SK-N-SH (cell line): ENCODE measurements at places on chromosomes 13 and 19. TPM values are rescaled to one million over a fixed set of nuclear protein-coding genes. Genes with fewer than 3 reads are reported as not detected.
A peak's percentile ranks its signal among the peaks of the same experiment; 100 is the strongest.

C19orf81 gene
- 3.4 and 5.7 TPM in 2 replicates for polyA plus RNA-seq

GRCh38 chr13:94182185-94182761 is 297.2 kb downstream of the DCT start:
- no peaks in the 10 kb centered on the region for H3K27me3 ChIP-seq
- no peak for DNase-seq
- no peak overlapping the region for H3K27ac ChIP-seq
- no peaks in the 10 kb centered on the region for H3K36me3 ChIP-seq
- H3K4me3 ChIP-seq: no peak overlapping the region

DNA sequence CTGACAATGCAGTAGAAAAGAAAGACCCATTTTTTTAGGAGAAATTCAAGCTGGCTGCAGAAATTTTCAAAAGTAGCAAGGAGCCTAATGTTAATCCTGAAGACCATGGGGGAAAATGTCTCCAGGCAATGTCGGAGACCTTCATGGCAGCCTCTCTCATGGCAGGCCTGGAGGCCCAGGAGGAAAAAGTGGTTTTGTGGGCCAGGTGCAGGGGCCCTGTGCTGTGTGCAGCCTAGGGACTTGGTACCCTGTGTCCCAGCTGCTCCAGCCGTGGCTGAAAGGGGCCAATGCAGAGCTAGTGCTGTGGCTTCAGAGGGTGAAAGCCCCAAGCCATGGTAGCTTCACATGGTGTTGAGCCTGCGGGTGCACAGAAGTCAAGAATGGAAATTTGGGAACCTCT is 4.1 kb downstream of the ALG11 start:
- no peak overlapping the region for H3K27ac ChIP-seq
- DNase-seq: no peak
- no peaks in the 10 kb centered on the region for H3K27me3 ChIP-seq
- H3K4me1 ChIP-seq: peaks cover 9% of the 10 kb centered on the region; the same call in 1 of the 2 replicates
- H3K4me3 ChIP-seq: no peak overlapping the region

SYCN gene
- not detected in 2 replicates for polyA plus RNA-seq

DNA sequence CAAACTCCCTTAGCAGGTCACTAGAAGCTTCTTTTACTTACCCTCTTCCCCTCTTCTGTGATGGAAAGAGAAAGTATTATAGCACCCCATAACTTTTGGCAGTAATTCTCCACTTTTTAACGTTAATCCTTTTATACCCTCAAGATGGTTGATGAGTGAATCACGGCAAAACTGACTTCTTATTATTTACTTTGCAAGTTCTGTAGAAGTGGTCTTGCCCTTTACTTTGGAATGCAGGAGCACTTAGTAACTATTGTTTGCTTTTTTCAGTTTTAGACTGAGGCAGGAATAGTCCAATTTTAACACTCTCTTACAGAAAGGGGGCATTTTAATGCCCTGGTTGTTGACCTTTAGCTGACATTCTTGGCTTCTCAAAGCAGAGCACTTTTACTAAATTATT is 260.1 kb downstream of the LMO7 start:
- H3K27ac ChIP-seq: no peak overlapping the region
- no peak for DNase-seq
- no peaks in the 10 kb centered on the region for H3K36me3 ChIP-seq
- H3K4me3 ChIP-seq: no peak overlapping the region

DNA sequence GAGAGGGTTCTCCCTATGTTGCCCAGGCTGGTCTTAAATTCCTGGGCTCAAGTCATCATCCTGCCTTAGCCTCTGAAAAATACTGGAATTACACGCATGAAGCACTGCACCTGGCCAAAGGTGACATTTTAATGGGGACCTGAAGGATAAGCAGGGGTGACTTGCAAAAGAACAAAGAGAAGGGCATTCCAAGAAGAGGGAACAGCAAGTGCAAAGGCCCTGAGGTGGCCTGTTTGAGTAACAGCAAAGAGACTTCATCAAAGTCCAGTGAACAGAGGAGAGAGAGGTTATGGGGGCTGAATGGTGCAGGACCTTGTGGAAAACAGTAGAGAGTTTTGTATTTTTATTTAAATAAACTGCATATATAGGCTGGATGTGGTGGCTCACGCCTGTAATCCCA is 4.1 kb downstream of the CA11 start:
- H3K4me3 ChIP-seq: no peak overlapping the region
- H3K4me1 ChIP-seq: peaks cover 13% of the 10 kb centered on the region; the same call in 1 of the 2 replicates
- no peaks in the 10 kb centered on the region for H3K27me3 ChIP-seq
- H3K36me3 ChIP-seq: no peaks in the 10 kb centered on the region

NBEA gene
- 12.3 and 17.1 TPM in 2 replicates for polyA plus RNA-seq

IL12RB1 gene
- polyA plus RNA-seq: 0.02 TPM in 1 of 2 replicates, not detected in the other

MEIOSIN gene
- 0.03 and 0.06 TPM in 2 replicates for polyA plus RNA-seq

GRCh38 chr13:41651413-41652058 is 194.2 kb downstream of the RGCC start:
- no peak overlapping the region for H3K27ac ChIP-seq
- H3K27me3 ChIP-seq: no peaks in the 10 kb centered on the region
- H3K4me3 ChIP-seq: no peak overlapping the region
- peaks cover 14% of the 10 kb centered on the region for H3K4me1 ChIP-seq

DNA sequence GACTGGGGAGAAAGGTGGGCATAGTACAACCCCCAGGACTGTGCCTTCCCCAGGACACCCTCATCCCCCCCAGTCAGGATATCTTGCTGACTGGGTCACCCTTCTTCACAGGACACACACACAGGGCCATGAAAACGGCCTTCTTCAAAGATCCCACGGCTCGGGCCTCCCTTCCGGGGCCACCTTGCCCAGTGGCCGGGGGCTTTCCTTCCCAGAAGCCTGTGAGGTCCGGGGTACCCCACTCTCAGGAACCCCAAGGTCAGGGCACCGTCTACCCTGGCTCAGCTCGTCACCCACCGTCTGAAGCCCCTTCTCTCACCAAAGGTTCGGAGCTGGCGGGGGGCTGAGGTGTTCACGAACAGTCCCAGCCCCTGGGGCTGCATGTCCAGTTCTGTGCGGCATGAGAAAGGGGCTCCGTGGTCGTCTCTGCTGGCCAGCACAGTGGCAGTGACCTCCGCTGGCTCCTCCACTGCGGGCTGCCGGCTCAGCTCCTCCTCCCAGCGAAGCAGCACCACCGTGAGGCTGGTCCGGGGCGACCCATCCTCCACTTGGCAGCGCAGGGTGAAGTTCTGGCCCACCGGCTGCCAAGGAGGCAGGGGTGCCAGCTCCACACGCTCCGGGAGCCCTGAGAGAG is 2.1 kb upstream of the RAVER1 start:
- peaks cover 22% of the 10 kb centered on the region; the same call in 1 of the 2 replicates for H3K4me1 ChIP-seq
- H3K36me3 ChIP-seq: peaks cover under 1% of the 10 kb centered on the region
- peak overlapping the region; percentile 95 for H3K4me3 ChIP-seq
- peak overlapping the region; percentile 50; the same call in 1 of the 2 replicates for H3K27ac ChIP-seq

NUMBL gene
- 38.8 and 54.6 TPM in 2 replicates for polyA plus RNA-seq

GRCh38 chr19:38512277-38512676 is 78.8 kb downstream of the RYR1 start:
- H3K36me3 ChIP-seq: no peaks in the 10 kb centered on the region
- no peak overlapping the region for H3K27ac ChIP-seq
- no peak for DNase-seq
- H3K4me3 ChIP-seq: no peak overlapping the region
- no peaks in the 10 kb centered on the region for H3K4me1 ChIP-seq

SYMPK gene
- polyA plus RNA-seq: 76.3 and 92.7 TPM in 2 replicates

GRCh38 chr19:35039881-35040825 is 1.4 kb upstream of the HPN start:
- no peaks in the 10 kb centered on the region for H3K27me3 ChIP-seq
- no peaks in the 10 kb centered on the region for H3K4me1 ChIP-seq

PDE4C gene
- 0.36 and 1.0 TPM in 2 replicates for polyA plus RNA-seq

GRCh38 chr19:5262721-5263120 is 77.9 kb downstream of the PTPRS start:
- DNase-seq: no peak
- H3K4me3 ChIP-seq: no peak overlapping the region
- H3K4me1 ChIP-seq: no peaks in the 10 kb centered on the region
- H3K27me3 ChIP-seq: no peaks in the 10 kb centered on the region
- peaks cover 48% of the 10 kb centered on the region for H3K36me3 ChIP-seq

DNA sequence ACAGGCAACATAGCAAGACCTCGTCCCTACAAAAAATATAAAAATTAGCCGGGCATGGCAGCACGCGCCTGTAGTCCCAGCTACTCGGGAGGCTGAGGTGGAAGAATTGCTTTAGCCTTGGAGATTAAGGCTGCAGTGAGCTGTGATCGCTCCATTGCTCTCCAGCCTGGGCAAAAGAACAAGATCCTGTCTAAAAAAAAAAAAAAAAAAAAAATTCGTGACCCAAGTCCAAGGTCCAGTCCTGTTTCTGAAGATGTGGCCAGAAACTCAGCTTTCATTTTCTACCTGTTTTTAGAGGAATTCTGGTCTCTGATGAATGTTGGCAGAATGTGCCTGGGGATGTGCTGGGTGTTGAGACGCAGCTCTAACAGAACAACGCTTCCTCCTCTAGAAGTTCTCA is 1.9 kb upstream of the PGPEP1 start:
- no peaks in the 10 kb centered on the region for H3K27me3 ChIP-seq
- no peak for DNase-seq
- no peak overlapping the region for H3K4me3 ChIP-seq
- H3K4me1 ChIP-seq: peaks cover 9% of the 10 kb centered on the region; the same call in 1 of the 2 replicates
- H3K36me3 ChIP-seq: no peaks in the 10 kb centered on the region
- H3K27ac ChIP-seq: no peak overlapping the region

APOE gene
- 56.0 and 65.7 TPM in 2 replicates for polyA plus RNA-seq

MYO16 gene
- polyA plus RNA-seq: 0.07 and 0.11 TPM in 2 replicates

DNA sequence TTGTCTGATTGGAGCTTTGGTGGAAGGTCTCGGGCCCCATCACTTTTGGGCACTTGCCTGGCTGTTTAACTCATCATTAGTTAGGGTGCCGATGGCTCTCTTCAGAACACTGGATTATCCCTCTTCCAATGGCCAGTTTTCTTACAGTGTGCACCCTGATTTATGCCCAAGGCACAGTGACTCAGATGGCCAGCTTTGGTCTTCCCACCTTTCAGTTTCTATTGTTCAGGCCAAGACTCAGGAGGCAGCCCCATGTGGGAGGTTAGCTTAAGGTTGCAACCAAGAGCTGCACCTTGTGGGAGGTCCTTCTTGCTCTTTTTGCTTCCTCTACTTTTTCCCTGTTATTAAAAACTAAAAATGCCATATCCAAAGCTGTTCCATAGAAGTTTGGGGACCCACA is 121.0 kb upstream of the ZNF91 start:
- no peak for DNase-seq
- no peak overlapping the region for H3K4me3 ChIP-seq
- H3K36me3 ChIP-seq: no peaks in the 10 kb centered on the region

- DNase-seq: no peak
- peaks cover 51% of the 10 kb centered on the region; the same call in 1 of the 2 replicates for H3K4me1 ChIP-seq
- peak overlapping the region; percentile 91 for H3K27ac ChIP-seq
- H3K27me3 ChIP-seq: no peaks in the 10 kb centered on the region
These were observed 43.4 kb downstream of the ACTN4 start for GRCh38 chr19:38690832-38691231.

FARSA gene
- polyA plus RNA-seq: 56.8 and 170 TPM in 2 replicates

FCER2 gene
- not detected in 2 replicates for polyA plus RNA-seq

GRCh38 chr13:110312339-110313031 is 5.4 kb downstream of the COL4A2 start:
- no peak overlapping the region for H3K27ac ChIP-seq
- no peaks in the 10 kb centered on the region for H3K27me3 ChIP-seq
- H3K4me3 ChIP-seq: no peak overlapping the region
- peaks cover 19% of the 10 kb centered on the region for H3K36me3 ChIP-seq
- no peak for DNase-seq
- H3K4me1 ChIP-seq: peaks cover 29% of the 10 kb centered on the region

- H3K4me1 ChIP-seq: no peaks in the 10 kb centered on the region
- H3K27ac ChIP-seq: no peak overlapping the region
- H3K36me3 ChIP-seq: no peaks in the 10 kb centered on the region; the same call in 1 of the 2 replicates
- H3K27me3 ChIP-seq: no peaks in the 10 kb centered on the region
- DNase-seq: peak; percentile 9
These were observed 21.2 kb downstream of the WTIP start for GRCh38 chr19:34502582-34503411.

DNA sequence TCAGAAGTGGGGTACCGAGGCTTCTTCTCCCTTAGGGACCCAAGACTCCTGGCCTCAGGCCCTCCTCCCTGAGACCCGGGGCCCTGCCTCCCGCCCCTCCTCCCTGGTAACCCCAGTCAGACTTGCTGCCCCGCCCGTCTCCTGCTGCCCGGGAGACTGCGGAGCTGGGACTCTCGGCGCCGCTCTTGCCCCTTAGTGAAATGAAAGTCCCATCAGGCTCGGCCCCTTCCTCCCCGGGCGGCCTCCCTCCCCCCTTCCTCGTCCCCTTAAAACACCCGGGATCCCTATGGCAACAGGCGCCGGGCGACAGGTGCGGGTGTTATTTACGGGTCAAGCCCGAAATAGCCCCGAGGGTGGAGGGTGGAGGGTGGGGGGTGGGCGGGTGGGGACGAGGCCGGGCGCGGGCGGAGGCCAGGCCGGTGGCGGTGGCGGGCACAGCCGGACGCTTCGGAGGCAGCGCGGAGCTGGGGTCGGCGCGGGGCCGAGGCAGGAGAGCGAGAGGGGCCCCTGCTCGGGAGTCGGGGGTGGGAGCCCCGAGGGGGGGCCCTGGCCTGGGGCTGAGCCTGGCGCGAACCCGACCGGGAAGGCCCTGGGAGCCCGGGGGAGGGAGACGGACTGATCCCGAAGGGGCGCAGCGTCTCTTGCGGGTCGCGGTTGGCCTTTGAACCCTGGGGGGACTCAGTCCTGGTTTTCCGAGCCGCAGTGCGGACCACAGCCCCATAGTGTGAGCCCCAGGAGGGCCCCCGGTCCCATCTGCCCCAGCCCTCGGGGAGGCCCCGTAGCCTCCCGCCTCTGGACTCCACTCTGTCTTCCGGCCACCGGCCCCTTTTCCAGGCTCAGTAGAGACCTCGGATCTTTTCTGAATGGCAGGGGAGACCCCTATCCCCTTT is at the start of gene CACNG6:
TSS of gene CACNG6 (plus strand) at position 414 of the 890 bp plus-strand sequence. CDS start 1,241 bp downstream, outside the sequence.
- H3K4me1 ChIP-seq: peaks cover 16% of the 10 kb centered on the region
- H3K27ac ChIP-seq: no peak within 1 kb of the TSS; the same call in 1 of the 2 replicates
- no peaks in the 10 kb centered on the region for H3K36me3 ChIP-seq
- H3K4me3 ChIP-seq: peak within 1 kb of the TSS; percentile 47; the same call in 1 of the 2 replicates

DNA sequence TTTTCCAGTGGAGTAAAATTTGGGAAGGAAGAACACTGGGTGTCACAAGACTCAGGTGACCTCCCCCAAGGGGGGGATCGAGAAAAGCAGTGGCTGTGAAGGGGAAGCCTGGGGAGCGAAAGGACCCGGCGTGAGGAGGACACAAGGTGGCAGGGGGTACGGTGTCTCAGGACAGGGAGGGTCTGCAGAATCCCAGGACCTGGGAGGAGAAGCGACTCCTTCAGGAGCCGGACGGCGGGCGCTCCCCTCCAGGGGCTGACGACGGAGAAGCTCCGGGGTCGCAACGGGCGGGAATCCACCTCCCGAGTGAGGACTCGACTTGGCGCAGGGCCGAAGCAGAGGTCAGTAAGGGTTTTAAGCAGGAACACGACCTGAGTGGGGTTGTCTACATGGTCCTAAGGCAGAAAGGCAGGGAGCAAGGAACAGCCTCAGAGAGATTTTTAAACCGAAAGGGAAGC is 529 bp downstream of the ZNF836 start:
- peak; percentile 58 for DNase-seq
- no peaks in the 10 kb centered on the region for H3K27me3 ChIP-seq
- H3K27ac ChIP-seq: peak overlapping the region; percentile 81
- H3K4me1 ChIP-seq: peaks cover 12% of the 10 kb centered on the region; the same call in 1 of the 2 replicates
- peak overlapping the region; percentile 76 for H3K4me3 ChIP-seq
- H3K36me3 ChIP-seq: peaks cover 6% of the 10 kb centered on the region; the same call in 1 of the 2 replicates

AKAP8 gene
- polyA plus RNA-seq: 17.2 and 21.0 TPM in 2 replicates

GRCh38 chr19:47376589-47377144 is 27.6 kb downstream of the DHX34 start:
- no peaks in the 10 kb centered on the region for H3K27me3 ChIP-seq
- H3K27ac ChIP-seq: no peak overlapping the region
- no peaks in the 10 kb centered on the region for H3K4me1 ChIP-seq
- DNase-seq: peak; percentile 24
